Activated naive CD4-positive, alpha-beta T cell treated with anti-CD3 and anti-CD28 coated beads, Interleukin-2, amount 10 ng/mL, durations not matched to agents 7 days and 5 days (primary cell): ENCODE measurements at places on chromosomes 13 and 19.
A peak's percentile ranks its signal among the peaks of the same experiment; 100 is the strongest.

DNA sequence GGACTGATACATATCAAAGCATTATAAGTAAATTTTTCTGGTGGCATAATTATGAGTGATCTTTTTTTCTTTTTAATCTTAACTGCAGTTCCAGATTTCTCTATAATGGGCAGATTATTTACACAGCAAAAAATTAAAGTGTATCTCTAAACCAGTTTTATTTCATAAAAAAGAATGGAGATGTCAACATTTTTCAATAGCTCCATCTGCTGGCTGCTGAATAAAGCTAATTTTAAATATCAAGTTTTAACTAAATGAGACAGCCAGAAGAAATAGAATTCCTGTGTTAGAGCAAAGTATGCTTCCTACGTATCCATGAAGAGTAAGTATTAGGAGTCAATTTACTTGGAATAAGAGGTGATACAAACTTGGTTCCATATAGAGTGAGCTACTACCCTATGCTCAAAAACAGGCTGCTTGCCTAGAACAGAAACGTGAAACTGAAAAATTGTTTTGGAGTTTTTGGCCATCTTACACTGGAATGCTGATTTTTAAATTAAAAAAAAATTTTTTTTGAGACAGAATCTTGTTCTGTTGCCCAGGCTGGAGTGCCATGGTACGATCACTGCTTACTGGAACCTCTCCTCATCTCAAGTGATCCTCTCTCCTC is 5.0 kb upstream of the PDS5B start:
- DNase-seq: no peak

DNA sequence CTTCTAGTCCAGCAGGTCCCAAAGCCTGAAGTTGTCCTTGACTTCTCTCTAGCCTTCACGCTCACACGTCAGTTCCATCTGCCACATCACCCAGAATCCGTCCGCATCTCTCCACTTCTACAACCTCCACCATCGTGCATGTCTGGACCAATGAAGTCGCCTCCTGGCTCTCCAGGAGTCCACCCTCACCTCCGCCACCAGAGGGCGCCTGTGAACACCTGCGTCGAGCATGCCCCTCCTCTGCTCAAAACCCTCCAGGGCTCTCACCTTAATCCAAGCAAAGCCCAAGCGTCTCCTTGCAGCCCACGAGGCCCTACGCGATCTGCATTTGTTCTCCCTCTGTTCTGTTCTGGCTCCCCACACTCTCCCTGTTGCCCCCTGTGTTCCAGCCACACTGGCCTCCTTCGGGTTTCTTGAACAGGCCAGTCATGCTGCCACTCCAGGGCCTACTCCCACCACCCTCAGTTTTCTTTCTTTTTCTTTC is 3.7 kb downstream of the USHBP1 start:
- peak; percentile 93 for DNase-seq

DNA sequence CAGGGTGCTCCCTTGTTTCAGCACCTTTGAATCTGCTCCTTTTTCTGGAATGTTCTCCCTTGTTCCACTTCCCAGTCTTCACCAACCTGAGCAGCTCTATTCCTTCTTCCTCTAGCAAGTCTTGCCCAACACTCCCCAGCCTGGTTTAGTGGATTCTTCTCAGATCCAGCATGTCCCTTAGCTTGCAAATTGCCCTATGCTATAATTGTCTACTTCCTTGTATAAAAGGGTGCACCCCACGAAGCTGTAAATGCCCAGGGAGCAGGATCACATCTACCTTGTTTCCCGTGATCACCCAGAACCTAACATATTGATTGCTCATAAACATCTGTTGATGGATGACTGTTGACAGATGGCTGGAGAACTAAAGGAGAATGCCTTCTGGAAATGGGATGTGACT is 93.2 kb upstream of the C1QTNF9B start:
- DNase-seq: no peak

DNA sequence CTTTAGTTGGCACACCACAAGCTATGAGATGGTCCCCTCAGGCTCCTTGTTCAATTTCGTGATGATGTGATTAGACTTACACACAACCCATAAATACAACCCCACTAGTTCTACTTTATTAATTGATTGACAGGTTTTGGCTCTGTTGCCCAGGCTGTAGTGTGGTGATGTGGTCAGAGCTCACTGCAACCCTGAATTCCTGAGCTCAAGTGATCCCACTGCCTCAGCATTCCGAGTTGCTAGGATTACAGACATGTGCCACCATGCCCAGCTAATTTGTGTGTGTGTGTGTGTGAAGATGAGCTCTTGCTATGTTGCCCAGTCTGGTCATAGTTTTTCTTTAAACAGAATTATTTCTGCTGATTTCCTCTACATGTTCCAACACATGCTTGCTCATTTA is 17.5 kb upstream of the HTR2A start:
- DNase-seq: no peak

DNA sequence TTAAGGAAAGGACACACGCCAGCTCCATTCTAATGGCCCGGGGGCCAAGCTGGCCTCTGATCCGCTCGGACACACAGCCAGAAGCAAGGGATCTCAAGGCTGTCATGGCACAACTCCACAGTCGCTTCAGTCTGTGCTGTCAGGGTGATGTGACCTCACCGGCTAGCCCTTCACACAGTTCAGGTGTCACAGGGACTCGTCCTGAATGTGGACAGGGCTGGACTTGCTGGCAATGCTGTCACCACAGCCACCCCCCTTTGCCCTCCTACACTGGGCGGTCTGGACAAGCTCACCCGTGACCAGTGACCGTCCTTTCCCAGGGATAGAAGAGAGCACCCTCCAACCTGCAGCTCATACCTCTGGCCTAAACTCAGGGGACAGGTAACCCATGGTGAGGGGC is 15.2 kb downstream of the SUGP1 start:
- no peak for DNase-seq
